ENCODE measurements at places on chromosomes 5 and 9. TPM values are rescaled to one million over a fixed set of nuclear protein-coding genes. Genes with fewer than 3 reads are reported as not detected.
A peak's percentile ranks its signal among the peaks of the same experiment; 100 is the strongest.

TLE1 gene
- total RNA-seq = 81.8 TPM

GRCh38 chr5:169711551-169712225 lies 74.6 kb downstream of the DOCK2 start:
- no peak overlapping the region for H3K27ac ChIP-seq
- H3K4me1 ChIP-seq = peaks cover 9% of the 10 kb centered on the region
- H3K27me3 ChIP-seq = no peaks in the 10 kb centered on the region
- no peak overlapping the region for H3K4me3 ChIP-seq

C9orf50 gene
- total RNA-seq = 1.0 TPM

DNA sequence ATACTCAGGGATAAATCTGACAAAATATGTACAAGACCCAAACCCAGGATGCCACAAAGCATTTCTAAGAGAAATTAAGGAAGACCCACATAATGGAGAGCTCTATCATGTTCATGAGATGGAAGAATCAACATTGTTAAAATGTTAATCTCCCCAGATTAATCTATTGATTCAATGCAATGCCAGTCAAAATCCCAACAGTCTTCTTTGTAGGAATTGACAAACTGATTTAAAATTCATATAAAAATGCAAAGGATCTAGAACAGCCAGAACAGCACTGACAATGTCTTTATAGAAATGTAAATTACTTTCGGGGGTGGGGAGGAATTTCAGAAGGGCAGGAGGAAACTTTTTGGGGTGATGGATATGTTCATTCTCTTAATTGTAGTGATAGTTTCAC lies 281.6 kb upstream of the SEMA6A start:
- H3K4me3 ChIP-seq = no peak overlapping the region
- no peaks in the 10 kb centered on the region for H3K27me3 ChIP-seq
- no peak for DNase-seq
- H3K27ac ChIP-seq = no peak overlapping the region

DNA sequence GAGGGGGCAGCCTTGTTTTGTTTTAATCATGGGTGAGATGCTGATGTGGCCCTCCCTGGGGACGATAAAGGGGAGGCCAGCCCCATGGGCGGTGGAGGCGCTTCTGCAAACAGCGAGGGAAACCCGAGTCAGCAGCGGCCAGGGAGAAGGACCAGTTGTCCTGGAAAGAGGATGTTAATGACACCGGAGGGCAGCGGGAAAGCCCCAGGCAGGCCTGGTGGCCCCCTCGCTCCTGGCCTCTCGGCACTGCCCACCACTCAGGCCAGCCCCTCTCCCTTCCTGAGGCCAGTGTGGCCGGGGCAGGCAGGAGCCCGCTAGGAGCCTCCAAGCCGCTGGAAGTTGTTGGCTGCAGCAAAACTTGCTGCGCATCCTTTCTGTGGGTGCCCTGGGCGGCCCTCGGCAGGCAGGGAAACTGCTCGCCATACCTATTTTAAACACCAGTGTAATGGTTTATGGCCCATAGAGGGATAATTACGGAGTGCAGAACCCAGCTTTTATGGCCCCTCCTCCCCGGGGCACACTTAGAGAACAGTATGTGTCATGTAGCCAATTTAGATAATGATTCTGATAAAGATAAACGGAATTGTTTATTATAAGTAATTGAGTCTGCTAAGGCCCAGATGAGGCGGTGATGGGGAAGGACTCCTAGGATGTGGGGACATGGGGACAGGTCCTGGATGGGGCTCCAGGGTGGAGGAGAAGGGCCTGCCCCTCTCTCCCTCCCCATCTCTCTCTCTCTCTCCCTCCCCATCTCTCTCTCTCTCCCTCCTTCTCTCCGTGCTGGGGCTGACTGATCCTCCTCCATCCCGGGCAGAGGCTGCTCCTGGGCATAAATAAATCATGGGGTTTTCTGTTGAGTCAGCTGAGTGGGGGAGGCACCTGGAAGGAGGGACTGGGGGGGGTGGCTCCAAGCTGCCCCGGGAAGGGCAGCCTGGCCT lies 36.9 kb downstream of the LMX1B start:
- H3K27me3 ChIP-seq = no peaks in the 10 kb centered on the region
- H3K4me3 ChIP-seq = no peak overlapping the region
- no peak overlapping the region for H3K27ac ChIP-seq
- DNase-seq = no peak
- H3K36me3 ChIP-seq = no peaks in the 10 kb centered on the region

DNA sequence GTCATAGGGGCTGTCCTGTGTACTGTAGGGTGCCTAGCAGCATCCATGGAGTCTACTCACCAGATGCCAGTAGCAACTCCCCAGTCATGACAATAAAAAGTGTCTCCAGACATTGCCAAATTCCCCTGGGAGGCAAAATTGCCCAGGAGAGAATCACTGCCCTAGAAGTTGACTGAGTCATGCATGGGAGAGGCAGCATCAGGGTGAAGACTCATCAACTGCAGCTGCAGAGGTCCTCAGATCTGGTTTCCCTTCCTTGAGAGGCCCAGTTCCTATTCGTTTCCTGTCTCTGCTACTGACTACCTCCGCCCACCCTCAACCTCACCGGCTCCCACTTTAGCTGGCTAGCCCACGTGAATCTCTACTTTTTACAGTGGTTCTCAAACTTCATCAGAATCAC lies 88.6 kb upstream of the AGXT2 start:
- no peak overlapping the region for H3K27ac ChIP-seq
- DNase-seq = no peak
- no peaks in the 10 kb centered on the region for H3K27me3 ChIP-seq
- H3K4me3 ChIP-seq = no peak overlapping the region
- H3K4me1 ChIP-seq = no peaks in the 10 kb centered on the region

GRCh38 chr9:86885232-86885631 lies 62.1 kb downstream of the GAS1 start:
- H3K27ac ChIP-seq = no peak overlapping the region
- DNase-seq = no peak

- H3K27ac ChIP-seq = no peak overlapping the region
- H3K4me3 ChIP-seq = no peak overlapping the region
- H3K27me3 ChIP-seq = no peaks in the 10 kb centered on the region
Measured at GRCh38 chr5:164651546-164652275, 1146.3 kb downstream of the MAT2B start.

PCDHGA12 gene
- total RNA-seq = 8.8 TPM

NLN gene
- 28.6 TPM for total RNA-seq

DNA sequence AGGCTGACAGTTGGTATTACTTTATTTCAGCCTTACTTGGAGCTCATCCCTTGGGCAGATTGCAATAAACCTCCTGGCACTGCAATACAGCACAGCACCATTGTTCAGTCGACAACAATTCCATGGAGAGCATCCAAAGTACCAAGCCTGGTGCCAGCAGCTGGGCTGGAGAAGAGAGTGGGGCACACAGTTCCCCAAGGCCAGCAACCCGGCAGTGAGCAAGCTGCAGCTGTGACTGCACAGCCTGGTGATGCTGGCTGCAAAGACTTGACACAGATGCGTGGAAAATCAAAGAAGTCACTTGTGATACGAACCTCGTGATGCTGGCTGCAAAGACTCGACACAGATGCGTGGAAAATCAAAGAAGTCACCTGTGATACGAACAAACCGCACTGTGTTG lies 125.4 kb downstream of the ATPSCKMT start:
- H3K4me1 ChIP-seq = no peaks in the 10 kb centered on the region
- no peak overlapping the region for H3K27ac ChIP-seq
- no peak for DNase-seq
- no peaks in the 10 kb centered on the region for H3K27me3 ChIP-seq
- no peak overlapping the region for H3K4me3 ChIP-seq

GRCh38 chr9:35912791-35913400 lies 3.6 kb downstream of the SPAAR start:
- H3K27me3 ChIP-seq = no peaks in the 10 kb centered on the region
- H3K4me1 ChIP-seq = no peaks in the 10 kb centered on the region
- DNase-seq = no peak
- no peaks in the 10 kb centered on the region for H3K36me3 ChIP-seq
- H3K27ac ChIP-seq = peak overlapping the region; percentile 5
- peak overlapping the region; percentile 4 for H3K4me3 ChIP-seq

GRCh38 chr9:126392662-126393371 lies 66.2 kb downstream of the MVB12B start:
- no peaks in the 10 kb centered on the region for H3K36me3 ChIP-seq
- peak; percentile 30 for DNase-seq
- H3K27ac ChIP-seq = peak overlapping the region; percentile 86
- H3K4me1 ChIP-seq = no peaks in the 10 kb centered on the region

GRCh38 chr9:108894225-108894997 lies 32.3 kb downstream of the ACTL7A start:
- no peaks in the 10 kb centered on the region for H3K4me1 ChIP-seq
- no peak for DNase-seq
- H3K4me3 ChIP-seq = no peak overlapping the region
- H3K27me3 ChIP-seq = no peaks in the 10 kb centered on the region

GRCh38 chr5:39193553-39194465 lies 25.6 kb downstream of the FYB1 start:
- no peaks in the 10 kb centered on the region for H3K27me3 ChIP-seq
- H3K4me1 ChIP-seq = no peaks in the 10 kb centered on the region
- no peak overlapping the region for H3K27ac ChIP-seq
- H3K36me3 ChIP-seq = no peaks in the 10 kb centered on the region

DMGDH gene
- 7.1 TPM for total RNA-seq

GRCh38 chr5:757346-757930 lies 27.1 kb downstream of the ZDHHC11B start:
- no peaks in the 10 kb centered on the region for H3K36me3 ChIP-seq
- DNase-seq = no peak
- H3K27ac ChIP-seq = no peak overlapping the region
- H3K27me3 ChIP-seq = no peaks in the 10 kb centered on the region

- H3K27ac ChIP-seq = no peak overlapping the region
- H3K36me3 ChIP-seq = peaks cover 4% of the 10 kb centered on the region
- H3K4me1 ChIP-seq = no peaks in the 10 kb centered on the region
Measured at GRCh38 chr5:131647048-131647769, 12.2 kb upstream of the RAPGEF6 start.

DNA sequence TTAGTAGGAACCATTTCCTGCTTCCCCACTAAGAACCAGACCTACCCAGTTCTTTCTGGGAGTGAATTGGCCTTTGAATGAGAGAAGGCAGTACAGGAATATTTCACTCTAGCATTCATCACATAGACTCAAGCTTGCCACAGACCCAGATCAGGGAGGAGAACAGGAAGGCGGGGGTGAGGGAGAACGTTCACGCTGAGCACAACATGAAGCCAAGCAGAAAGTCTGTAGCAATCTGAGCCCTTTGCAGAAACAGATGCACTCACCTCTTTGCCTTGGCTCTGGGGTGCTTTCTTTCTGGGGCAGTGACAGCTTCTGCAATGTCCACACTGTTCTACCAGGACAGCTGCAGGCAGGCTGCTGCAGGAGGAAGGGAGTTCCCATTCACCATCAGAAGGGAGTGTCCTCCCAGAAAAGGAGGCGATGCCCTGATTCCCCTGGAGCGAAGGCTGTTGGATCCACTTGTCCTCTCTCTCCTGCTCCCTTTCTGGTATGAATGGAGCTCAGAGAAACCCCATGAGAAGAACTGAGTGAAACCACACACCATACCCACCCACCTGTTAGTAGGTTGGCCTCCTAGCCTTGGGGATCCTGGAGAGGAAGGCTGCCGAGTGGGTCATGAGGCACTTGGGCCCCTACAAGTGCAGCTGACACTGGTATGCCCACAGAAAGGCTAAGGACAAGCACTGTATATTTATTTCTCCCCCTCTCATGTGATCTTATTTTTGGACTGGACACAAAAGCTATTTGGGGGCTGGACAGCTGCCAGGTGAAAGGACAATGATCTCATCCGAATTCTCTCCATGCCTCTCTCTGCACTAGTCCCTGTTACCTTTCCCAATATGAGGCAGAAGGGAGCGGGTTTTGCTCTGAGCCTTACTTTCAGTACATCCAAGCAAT lies 11.7 kb upstream of the FGF1 start:
- H3K27me3 ChIP-seq = no peaks in the 10 kb centered on the region
- DNase-seq = no peak
- H3K4me3 ChIP-seq = no peak overlapping the region
- peak overlapping the region; percentile 53 for H3K27ac ChIP-seq

- no peaks in the 10 kb centered on the region for H3K4me1 ChIP-seq
- H3K4me3 ChIP-seq = no peak overlapping the region
- H3K27ac ChIP-seq = no peak overlapping the region
- H3K36me3 ChIP-seq = no peaks in the 10 kb centered on the region
Measured at GRCh38 chr5:167233507-167234220, 1057.8 kb upstream of the WWC1 start.

HEMGN gene
- total RNA-seq = not detected

KIF24 gene
- total RNA-seq = 1.5 TPM

DNA sequence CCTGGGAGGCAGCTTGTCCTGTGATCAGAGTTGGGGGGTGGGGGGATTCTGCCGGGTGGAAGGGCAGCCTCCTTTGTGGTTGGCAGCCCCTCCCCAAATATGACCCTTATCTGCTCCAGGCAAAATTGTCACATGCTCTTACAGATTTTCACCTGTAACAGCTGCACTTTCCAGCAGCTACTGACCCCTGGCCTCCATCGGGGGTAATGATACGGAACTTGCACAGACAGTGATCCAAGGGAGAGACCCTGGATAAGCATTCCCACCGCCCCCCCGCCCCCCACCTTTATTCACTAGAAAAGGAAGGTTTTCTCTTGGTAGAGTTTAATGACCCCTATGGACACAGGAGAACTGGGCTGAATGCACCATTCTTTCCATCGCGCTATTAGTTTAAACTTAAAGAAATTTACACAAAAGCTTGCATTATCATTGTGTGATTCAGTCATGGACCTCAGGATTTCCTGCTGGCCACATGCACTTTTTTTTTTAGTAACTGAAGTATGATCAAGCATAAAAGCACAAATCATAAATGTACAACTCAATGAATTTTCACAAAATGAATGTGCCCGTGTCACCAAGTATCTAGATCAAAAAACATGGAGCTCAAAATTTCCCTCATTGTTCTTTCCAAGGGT lies 10.7 kb upstream of the ZBTB34 start:
- H3K4me3 ChIP-seq = no peak overlapping the region
- no peak for DNase-seq
- H3K36me3 ChIP-seq = no peaks in the 10 kb centered on the region
- no peak overlapping the region for H3K27ac ChIP-seq
- no peaks in the 10 kb centered on the region for H3K4me1 ChIP-seq

GPX3 gene
- total RNA-seq = 5,426 TPM

REXO4 gene
- total RNA-seq = 17.9 TPM

DMRT2 gene
- 7.6 TPM for total RNA-seq

DNA sequence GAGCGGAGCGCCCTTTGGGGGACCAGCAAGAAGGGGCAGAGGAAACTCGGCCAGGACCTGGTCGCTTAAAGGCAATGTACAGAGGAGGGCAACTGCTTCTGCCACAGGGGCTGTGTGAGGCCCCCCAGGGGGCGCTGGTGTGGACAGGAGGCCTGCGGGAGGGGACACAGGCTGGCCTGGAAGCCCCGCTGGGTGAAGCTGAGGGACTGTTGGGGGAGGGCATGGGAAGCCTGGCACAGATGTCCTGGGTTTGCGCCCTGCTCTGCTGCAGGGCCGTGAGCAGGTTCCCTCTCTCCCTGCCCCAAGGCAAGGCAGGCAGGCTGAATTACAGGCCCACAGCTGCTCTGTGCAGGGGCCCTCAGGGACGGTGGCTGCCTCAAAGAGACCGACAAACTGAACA lies 5.4 kb downstream of the MED22 start:
- H3K27ac ChIP-seq = no peak overlapping the region
- DNase-seq = no peak
- H3K4me3 ChIP-seq = no peak overlapping the region
